GF-D8 (cell line): ENCODE measurements at places on chromosomes 3 and 15.

DNA sequence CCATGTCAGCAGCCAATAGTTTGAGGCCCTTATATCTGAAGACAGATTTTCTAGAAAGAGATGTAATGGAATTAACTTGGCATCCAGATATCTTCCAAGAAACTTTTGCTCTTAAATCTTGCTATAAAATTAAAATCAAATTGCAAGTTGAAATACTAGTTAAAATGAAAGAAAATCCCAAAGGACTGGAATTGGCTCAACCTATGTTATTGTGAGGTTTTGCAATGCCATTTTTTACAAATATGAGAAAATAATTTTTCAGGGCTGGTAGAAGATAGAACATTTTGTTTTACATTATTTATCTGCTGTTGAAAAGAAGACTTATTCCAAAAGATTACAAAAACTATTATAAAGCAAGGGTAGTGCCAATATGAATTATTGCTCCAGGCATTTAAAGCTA is 92.2 kb upstream of the AGTR1 start:
- DNase-seq: no peak

DNA sequence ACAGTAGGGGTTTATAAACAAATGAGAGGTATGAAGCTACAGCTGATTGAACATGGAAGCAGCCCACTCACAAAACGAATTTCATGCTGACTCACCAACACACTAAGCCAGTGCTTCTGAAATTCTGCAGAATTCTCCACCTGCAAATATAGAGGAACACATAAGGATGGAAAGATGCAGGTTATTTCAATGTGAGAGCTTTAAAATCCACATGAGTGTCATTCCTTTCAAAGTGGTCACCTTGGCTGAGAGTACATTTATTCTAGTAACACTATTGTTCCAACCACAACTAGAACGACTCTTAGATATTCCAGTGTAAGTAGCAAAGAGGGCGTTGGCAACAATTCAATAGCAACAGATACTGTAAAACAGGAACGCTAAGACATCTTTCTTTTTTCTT is 189.9 kb upstream of the TSC22D2 start:
- no peak for DNase-seq

DNA sequence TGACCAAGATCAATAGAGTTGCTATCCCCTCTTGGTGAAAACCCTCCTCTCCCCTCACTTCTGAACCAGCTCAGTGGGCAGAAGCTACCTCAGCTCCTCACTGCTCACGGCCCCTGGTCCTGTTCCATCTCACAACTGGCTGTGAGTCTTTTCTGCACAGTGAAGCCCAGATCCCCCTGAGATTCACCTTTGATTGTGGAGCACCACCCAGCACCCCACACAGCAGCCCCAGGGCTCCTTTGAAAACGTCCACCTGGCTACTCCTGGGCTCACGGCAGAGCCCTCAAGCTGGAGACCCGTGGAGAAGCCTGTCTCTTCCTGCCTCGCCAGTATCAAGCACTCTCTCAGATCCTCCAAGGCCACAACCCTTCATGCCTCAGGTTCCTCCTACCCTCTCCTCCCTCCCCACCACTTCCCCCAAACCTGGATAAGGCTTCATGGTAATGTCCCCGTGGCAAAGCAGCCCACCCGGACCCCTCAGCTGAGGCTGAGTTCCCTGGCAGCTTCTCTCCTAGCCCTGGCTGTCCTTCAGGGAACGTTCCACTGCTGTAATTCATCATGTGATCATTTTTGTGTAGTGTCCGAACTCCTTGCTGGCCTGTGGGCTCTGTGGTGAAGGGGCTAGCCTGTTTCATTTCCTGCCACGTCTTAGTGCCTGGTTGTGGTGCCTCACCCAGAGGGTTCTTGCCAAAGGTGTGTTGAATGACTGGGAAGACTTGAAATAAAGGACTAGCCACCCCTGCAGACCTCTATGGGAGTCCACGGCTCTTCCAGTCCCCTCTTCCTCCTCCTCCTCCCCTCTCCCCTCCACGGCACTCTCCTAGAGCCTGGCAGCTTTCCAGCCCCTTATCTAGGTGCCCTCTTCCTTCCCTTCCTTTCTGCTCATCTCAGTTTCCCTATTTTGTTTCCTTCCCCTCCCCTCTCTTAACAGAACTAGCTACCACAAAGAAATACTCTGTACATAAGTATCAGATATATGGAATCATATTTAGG is 44.5 kb downstream of the KY start:
- peak; percentile 98 for DNase-seq

- no peak for DNase-seq
Observed at GRCh38 chr15:68367226-68367625, 64.7 kb downstream of the ITGA11 start.

DNA sequence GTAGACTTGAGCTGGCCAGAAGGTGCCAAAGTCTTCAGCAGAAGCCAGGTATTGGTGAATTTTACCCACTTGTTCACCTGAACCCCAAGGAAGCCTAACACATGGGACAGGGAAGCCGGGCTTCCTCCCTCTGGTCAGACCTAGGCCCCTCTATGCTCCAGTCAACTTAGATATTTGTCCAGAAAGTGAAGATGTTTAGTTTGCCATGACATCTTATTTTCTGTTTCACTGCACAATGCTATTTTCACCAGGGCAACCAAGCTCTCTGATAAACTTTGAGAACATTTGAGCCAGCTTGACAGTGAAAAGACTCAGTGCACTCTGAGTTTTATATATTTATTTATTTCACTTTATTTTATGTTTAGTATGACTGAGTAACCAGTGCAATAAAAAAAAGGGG is 71.0 kb downstream of the SOX14 start:
- no peak for DNase-seq

DNA sequence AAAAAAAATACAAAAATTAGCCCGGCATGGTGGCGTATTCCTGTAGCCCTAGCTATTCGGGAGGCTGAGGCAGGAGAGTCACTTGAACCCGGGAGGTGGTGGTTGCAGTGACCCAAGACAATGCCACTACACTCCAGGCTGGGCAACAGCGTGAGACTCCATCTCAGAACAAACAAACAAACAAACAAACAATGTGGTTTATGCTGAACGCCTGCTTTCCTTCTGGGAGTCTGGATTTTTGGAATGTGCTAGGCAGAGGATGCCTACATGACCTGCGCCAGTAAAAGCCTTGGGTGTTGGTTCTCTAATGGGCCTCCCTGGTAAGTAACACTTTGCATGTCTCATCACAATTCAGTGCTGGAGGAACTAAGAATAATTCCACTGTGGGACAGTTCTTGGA is 43.5 kb downstream of the PCNP start:
- DNase-seq: no peak
